ENCODE measurements at places on chromosomes 11 and 22.

DNA sequence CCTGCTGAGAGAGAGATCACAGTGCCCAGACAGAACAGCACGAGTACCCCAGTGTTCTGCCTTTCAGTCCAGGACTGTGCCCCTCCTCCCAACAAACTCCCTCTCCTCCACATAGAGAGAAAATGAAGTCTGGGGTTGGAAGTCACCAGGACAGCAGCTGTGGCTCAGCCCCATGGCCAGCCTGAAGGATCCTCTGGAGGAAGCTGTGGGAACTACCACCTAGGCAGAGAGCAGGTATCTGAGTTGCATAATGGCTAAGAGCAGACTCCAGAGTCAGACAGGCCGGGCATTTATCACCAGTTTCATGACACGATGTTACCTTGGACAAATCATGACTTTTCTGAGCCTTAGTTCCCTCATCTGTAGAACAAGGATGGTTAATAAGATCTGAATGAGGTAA is 61.2 kb upstream of the RRAS2 start:
- no peak for DNase-seq

- no peak for DNase-seq
These were observed 78.4 kb upstream of the CCDC90B start for GRCh38 chr11:83364500-83365045.

DNA sequence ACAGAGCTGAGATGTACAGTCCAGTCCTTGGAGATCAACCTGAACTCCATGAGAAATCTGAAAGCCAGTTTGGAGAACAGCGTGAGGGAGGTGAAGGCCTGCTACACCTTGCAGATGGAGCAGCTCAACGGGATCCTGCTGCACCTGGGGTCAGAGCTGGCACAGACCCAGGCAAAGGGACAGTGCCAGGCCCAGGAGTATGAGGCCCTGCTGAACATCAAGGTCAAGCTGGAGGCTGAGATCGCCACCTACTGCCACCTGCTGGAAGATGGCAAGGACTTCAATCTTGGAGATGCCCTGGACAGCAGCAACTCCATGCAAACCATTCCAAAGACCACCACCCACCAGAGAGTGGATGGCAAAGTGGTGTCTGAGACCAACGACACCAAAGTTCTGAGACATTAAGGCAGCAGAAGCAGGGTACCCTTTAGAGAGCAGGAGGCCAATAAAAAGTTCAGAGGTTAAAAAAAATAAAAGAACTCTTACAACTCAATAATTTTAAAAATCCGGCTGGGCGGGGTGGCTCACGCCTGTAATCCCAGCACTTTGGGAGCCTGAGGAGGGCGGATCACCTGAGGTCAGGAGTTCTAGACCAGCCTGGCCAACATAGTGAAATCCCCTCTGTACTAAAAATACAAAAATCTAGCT is 69.9 kb upstream of the RTL6 start:
- peak; percentile 14 for DNase-seq

- DNase-seq: no peak
These were observed 12.5 kb upstream of the CARD18 start for GRCh38 chr11:105152021-105152512.

DNA sequence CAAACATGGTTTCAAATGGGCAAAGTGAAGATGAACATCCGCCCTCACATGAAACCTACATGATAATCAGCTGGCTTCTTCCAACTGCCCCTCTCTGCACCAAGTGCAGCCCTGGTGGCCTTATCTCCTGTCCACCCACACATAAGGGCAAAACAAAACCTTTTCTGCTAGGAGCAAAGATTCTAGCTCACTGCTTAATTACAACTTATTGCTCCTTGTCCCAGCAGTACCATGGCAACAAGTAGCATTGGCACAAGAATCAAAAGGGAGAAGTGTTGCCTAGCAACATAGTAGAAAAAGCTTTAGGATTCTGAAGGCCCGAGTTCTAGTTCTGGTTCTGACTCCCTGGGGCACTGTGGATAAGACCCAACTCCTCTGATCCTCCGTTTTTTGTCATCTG is 68.7 kb upstream of the BMAL1 start:
- no peak for DNase-seq

- DNase-seq: no peak
These were observed 560 bp downstream of the PHOX2A start for GRCh38 chr11:72243173-72244059.

- no peak for DNase-seq
These were observed 10.1 kb downstream of the MTFP1 start for GRCh38 chr22:30435674-30436126.

DNA sequence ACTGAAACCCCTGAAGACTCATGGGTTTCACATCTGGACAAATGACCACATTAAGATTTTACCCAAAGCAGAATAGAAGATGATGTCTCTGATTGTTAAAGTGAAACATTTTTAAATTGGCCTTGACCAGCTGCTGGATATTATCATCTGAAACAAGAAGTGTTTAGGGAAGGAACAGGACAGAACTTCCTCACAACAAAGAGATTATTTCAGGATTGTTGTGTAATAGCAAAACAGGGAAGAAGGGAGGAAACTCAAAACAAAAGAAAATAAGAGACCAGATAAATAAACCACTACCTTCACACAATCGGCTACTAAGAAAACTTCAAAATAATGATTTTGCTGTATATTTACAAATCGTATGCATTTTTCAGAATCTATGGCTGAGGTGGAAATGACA is 319.2 kb upstream of the API5 start:
- no peak for DNase-seq

DNA sequence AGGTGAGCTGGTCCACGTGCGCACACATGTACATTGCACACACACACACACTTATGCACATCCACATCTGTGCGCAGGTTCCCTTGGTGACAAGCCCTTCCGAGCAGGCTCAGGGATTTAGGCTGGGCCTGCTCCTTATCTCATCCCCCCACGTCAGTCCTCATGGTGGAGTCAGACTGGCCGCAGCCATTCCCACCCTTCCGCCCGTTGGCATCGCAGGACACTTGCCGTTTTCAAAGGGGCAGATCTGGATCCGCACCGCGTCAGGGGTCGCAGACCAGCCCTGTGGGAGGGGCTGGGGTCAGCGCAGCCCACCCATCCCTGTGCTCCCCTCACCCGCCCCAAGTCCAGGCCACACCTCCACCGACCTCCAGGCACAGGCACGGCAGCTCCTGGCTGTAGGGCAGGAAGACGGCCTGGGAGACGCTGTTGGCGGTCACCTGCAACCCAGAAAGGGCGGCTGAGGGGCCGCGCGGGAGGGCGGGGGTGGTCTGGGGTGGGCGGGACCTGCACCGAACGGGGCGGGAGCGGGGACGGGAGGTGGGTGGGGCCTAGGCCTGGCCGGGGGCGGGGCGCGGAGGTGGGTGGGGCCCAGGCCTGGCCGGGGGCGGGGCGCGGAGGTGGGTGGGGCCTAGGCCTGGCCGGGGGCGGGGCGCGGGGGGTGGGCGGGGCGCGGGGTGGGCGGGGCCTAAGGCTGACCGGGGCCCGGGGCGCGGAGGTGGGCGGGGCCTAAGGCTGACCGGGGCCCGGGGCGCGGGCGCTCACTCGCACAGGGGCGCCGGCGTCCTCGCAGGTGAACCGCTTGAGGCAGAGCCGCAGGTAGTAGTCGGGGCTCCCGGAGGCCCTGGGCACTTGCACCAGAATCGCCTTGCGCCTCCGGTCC is 13.3 kb downstream of the IL17REL start:
- DNase-seq: no peak

DNA sequence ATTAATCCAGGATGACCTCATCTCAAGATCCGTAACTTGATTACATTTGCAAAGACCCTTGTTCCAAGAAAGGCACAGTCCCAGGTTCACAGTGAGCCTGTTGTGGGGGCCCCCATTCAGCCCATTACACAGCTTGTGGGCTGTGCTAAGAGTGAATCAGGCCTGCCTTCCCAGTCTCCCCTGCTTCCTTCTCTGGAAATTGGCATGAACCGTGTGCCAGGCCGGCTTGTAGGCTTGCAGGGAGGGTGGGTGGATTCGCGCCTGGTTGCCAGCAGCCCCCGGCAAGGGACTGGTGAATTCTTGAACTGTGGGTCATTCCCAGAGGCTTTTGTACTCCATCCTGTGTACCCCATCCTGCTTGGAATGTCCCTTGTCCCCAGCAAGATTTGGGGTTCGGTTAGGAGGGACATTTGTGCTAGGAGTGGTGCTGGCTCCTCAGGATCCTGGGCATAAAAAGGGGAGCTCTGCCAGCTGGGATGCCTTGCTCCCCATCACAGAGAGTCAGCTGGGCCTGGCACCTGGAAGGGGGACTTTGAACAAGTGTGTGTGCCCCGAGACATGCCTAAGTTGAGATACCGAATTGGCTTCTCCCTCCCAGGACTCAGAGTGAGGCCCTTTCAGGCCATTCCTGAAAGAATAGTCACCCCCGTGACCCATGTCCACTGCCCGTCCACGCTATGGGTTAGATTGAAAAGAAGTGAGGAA is 818.2 kb downstream of the BRD1 start:
- DNase-seq: no peak

DNA sequence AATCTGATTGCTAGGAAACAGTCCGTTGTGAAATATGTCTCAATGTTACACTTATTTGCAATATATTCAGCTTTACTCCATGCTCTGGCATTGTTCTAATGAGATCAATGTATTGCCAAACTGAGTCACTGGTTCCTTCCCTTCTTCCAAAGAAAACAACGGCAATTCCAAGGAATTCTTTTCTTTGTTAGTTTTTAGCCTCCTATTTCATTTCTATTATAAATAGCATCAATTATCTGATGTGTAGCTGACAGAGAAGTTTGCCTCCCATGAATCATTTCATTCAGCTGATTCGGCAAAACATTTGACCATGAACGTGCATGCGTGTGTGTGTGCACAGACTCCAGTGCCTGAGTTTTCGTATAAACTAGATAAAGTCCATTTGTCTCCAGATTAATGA is 346.8 kb downstream of the ETS1 start:
- DNase-seq: no peak
